Heart right ventricle (tissue), 16 donors: ENCODE measurements at places on chromosomes 1 and 21. TPM values are rescaled to one million over a fixed set of nuclear protein-coding genes. Genes with fewer than 3 reads are reported as not detected.

GRCh38 chr1:246274186-246274585 lies 232.9 kb downstream of the SMYD3 start:
- no peak for DNase-seq
- no peaks in the 10 kb centered on the region for H3K27me3 ChIP-seq
- H3K4me3 ChIP-seq = no peak overlapping the region
- H3K4me1 ChIP-seq = no peaks in the 10 kb centered on the region

- H3K4me1 ChIP-seq = peaks cover 8% of the 10 kb centered on the region
- H3K36me3 ChIP-seq = peaks cover 17% of the 10 kb centered on the region
- H3K27me3 ChIP-seq = no peaks in the 10 kb centered on the region
- DNase-seq = no peak
- H3K4me3 ChIP-seq = no peak overlapping the region
These were observed 11.4 kb downstream of the MROH7 start for GRCh38 chr1:54653036-54653435.

DNA sequence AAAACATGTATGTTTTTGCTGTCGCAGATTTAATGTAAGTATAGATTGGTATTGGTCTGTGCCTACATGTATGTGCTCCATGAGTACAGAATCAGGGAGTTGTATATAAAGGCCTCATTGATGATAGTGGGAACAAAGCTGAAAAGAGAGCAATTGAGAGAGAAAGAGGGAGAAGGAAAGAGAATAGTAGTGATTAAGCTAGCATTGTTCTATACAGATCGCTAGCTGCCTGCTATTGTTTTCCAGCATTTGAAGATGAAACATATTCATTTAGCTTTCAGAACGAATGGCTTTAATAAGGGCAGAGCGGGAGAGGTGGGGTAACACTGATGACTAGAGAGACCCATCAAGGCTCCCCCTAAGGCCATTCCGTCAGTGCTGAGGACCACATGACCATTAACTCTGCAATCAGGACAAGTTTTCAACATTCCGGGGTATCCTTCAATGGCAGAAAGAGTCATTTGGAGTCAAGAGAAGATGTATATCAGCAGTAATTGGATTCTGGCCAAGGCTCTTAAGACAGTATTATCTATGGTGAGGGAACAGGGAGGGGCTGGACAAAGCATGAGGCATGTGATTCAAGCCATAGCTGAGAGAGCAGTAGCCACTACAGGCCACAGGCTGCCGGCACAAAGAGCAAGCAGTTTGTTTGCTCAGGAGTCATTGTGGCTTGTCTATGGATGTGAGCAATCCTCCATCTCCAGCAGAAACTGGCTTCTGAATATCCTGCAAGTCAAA lies 176.5 kb downstream of the PBX1 start:
- no peak overlapping the region for H3K27ac ChIP-seq
- no peaks in the 10 kb centered on the region for H3K36me3 ChIP-seq
- no peaks in the 10 kb centered on the region for H3K27me3 ChIP-seq
- no peak overlapping the region for H3K4me3 ChIP-seq
- DNase-seq = no peak

DNA sequence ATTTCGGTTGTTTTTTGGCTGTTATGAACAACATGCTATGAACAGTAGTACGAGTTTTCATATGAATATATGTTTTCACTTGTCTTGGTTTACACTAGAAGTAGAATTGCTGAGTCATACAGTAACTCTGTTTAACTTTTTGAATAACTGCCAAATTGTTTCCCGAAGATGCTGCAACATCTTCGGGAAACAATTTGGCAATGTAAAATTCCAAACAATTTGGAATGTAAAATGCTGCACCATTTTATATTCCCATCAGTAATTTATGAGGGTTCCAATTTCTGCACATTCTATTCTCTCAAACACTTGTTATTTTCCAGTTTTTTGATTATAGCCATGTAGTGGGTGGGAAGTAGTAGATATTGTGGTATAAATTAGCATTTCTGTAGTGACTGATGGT lies 11.6 kb downstream of the PCBP3 start:
- H3K4me3 ChIP-seq = no peak overlapping the region
- no peak for DNase-seq
- H3K36me3 ChIP-seq = no peaks in the 10 kb centered on the region
- H3K4me1 ChIP-seq = no peaks in the 10 kb centered on the region
- no peak overlapping the region for H3K27ac ChIP-seq
- no peaks in the 10 kb centered on the region for H3K27me3 ChIP-seq

GRCh38 chr1:64136752-64137411 lies 66.5 kb upstream of the UBE2U start:
- no peaks in the 10 kb centered on the region for H3K27me3 ChIP-seq
- no peak overlapping the region for H3K4me3 ChIP-seq
- H3K27ac ChIP-seq = peak overlapping the region; percentile 23
- peak; percentile 43 for DNase-seq

GRCh38 chr1:96333522-96334235 lies 387.9 kb upstream of the PTBP2 start:
- no peaks in the 10 kb centered on the region for H3K36me3 ChIP-seq
- no peaks in the 10 kb centered on the region for H3K27me3 ChIP-seq
- H3K4me3 ChIP-seq = no peak overlapping the region
- no peak overlapping the region for H3K27ac ChIP-seq
- no peak for DNase-seq

GRCh38 chr1:29669912-29670311 lies 433.6 kb downstream of the PTPRU start:
- H3K27me3 ChIP-seq = peaks cover 17% of the 10 kb centered on the region
- no peaks in the 10 kb centered on the region for H3K36me3 ChIP-seq
- H3K27ac ChIP-seq = no peak overlapping the region
- no peak overlapping the region for H3K4me3 ChIP-seq
- DNase-seq = no peak

- no peak for DNase-seq
- H3K27me3 ChIP-seq = no peaks in the 10 kb centered on the region
- no peak overlapping the region for H3K27ac ChIP-seq
- H3K36me3 ChIP-seq = no peaks in the 10 kb centered on the region
- no peak overlapping the region for H3K4me3 ChIP-seq
These were observed 41.4 kb downstream of the ANP32E start for GRCh38 chr1:150194381-150195031.

DNA sequence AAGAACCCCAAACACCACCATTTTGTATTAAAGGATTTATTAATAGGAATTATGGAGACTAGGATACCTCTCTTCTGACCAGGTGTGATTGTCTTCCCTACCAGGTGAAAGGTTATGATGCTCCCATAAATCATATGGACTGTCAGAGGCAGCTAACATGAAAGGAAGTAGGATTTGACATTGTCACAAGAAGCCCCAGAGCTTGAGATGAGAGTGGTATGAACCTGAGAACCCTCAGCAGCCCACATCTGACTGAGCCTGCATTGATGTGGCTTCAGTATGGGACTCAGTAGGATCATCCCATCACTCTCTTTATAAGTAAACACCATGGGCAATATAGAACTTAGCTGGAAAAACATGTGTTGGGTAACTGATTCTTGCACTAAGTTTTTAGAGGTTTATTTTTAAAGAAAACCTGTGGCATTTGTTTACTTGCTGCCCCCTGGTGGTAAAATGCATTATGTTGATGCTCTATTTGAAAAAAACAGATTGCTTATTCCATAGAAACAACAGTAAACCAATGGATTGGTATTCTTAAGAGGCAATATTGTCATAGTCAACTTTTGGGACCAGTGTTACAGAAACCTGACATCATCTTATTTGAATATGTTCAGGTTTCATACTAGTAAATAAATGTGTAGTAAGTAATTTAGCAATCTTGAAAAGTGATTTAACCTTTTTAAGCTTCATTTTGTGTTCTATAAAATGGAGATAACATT lies 16.6 kb upstream of the CACYBP start:
- no peak overlapping the region for H3K27ac ChIP-seq
- no peaks in the 10 kb centered on the region for H3K4me1 ChIP-seq
- H3K4me3 ChIP-seq = no peak overlapping the region
- DNase-seq = no peak
- no peaks in the 10 kb centered on the region for H3K27me3 ChIP-seq

GRCh38 chr1:212944229-212944901 lies 6.0 kb upstream of the VASH2 start:
- no peak overlapping the region for H3K4me3 ChIP-seq
- no peaks in the 10 kb centered on the region for H3K36me3 ChIP-seq
- no peak for DNase-seq
- H3K27ac ChIP-seq = no peak overlapping the region
- no peaks in the 10 kb centered on the region for H3K4me1 ChIP-seq

DNA sequence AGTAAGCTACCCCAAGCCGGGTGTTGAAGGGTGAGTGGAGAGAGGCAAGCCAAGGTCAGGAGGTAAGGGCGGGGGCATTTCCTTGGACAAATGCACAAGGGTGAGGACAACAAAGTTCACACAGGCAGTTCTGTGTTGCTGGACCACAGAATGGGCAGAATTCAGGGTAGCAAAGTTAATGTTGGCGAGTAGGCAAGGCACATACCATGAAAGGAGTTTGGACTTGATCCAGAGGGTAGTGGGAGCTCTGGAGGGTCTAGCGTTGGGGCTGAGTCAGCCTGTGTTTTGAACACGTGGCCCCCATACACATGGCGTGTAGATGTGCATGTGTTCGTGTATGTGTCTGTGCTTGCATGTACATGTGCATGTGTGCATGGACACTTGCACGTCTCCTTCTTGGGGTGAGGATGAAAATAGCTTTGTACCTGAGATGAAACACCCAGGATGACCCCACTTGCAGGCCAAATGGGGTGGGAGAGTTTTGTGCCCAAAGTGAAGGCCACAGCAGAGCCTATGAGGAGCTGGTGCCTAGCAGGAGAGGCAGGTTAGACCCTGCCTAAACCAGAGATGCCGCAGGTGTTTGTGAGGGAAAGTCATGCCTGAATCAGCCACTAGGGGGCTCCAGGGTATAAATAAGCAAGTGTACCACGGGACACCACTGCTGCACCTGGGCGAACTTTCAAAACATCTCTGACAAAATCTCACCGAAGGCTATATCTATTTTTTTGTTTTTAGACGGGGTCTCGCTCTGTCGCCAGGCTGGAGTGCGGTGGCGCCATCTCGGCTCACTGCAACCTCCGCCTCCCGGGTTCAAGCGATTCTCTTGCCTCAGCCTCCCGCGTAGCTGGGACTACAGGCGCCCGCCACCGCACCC lies 21.8 kb downstream of the SLC27A3 start:
- H3K4me3 ChIP-seq = no peak overlapping the region
- no peaks in the 10 kb centered on the region for H3K4me1 ChIP-seq
- H3K27me3 ChIP-seq = no peaks in the 10 kb centered on the region
- no peak overlapping the region for H3K27ac ChIP-seq

DNA sequence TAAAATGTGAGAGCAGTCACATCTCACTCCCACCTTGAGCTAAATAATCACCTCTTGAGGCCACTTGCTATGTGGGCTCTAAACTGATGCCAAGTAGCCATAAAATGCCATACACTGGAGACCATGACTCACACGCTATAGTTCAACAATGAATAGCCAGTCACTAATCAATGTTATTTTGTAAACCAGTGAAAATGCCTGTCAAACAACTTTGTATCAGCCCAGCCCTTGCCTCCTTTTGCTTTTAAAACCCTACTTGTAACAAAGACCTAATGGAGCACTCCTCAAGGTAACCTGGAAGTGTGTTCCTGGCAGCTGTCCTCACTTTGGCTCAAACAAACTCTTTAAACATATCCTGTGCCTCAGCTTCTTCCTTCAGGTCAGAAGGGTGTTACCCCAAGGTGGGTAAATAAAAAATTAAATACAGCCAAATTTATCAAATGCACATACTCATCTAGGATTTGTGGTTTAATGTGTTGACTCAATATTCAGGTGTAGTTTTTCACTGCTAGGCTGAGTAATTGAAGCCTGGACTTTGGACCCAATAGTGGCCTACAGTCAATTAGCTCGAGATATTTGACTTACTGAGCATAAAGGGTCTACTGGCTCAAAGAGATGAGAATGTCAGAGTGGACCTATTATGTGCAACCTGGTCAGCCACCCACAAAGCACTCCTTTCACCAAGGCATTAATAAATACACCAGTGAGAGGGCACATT lies 154.3 kb downstream of the COQ8A start:
- no peaks in the 10 kb centered on the region for H3K27me3 ChIP-seq
- H3K4me3 ChIP-seq = no peak overlapping the region
- DNase-seq = no peak
- H3K4me1 ChIP-seq = peaks cover 7% of the 10 kb centered on the region

DNA sequence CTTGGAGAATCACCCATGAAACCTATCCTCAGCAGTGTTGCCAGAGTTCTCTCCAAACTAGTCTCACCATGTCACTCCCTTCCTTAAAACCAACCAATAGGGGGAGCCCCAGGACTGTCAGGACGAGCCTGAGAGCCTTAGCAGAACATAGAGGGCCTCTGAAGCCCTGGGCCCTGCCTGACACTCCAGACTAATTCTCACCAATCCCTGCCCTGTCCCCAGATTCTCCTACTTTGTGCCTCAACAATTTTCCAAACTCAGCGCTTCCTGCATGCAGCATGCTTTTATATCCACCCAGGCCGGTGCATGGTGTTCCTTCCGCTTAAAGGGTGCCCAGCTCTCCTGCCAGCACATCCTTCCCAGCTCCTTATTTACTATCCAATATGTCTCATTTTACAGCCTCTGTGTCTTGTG lies 42.7 kb downstream of the HSD3B1 start:
- H3K4me3 ChIP-seq = no peak overlapping the region
- H3K27me3 ChIP-seq = no peaks in the 10 kb centered on the region
- DNase-seq = peak; percentile 55
- H3K4me1 ChIP-seq = no peaks in the 10 kb centered on the region
- H3K27ac ChIP-seq = no peak overlapping the region

DNA sequence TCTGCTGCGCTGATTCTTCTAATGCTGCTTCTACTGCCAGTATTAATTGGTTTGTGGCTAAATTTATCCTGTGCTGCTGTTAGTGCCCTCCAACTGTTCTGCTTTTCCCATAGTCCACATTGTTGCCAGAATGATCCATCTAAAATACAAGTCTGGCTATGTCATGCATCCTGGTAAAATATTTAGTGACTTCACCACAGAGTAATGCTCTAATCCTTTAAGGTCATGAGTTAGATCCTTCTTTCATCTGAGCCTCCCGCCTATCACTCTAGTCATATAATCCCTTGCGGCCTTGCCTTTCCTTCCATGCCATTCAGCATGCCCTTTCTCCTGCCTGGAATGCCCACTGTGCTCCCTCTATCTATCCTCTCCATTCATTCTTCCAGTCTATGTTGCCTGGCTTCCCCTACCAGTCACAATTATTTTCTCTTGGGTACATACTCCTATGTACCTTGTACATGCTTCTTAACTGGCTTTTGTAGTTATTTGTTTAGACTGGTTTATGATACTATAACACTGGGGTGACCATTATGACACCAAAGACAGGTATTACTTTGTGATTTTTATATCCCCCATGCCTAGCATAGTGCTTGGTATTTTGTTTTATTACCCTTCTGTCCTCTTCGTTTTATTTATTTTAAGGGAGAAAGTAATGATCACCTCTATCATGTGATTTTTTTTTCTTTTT lies 144.0 kb downstream of the MAGI3 start:
- no peaks in the 10 kb centered on the region for H3K4me1 ChIP-seq
- no peak for DNase-seq
- no peak overlapping the region for H3K4me3 ChIP-seq

The CRYAA gene
- not detected for total RNA-seq

The GPR153 gene
- 2.5 TPM for total RNA-seq

The OR2T29 gene
- not detected for total RNA-seq

The ERG gene
- total RNA-seq = 11.9 TPM

The AUNIP gene
- not detected for total RNA-seq
